ENCODE measurements at places on chromosomes 2 and 18.

GRCh38 chr18:24019641-24020331 lies 5.2 kb downstream of the TTC39C start:
- DNase-seq = peak; percentile 79

DNA sequence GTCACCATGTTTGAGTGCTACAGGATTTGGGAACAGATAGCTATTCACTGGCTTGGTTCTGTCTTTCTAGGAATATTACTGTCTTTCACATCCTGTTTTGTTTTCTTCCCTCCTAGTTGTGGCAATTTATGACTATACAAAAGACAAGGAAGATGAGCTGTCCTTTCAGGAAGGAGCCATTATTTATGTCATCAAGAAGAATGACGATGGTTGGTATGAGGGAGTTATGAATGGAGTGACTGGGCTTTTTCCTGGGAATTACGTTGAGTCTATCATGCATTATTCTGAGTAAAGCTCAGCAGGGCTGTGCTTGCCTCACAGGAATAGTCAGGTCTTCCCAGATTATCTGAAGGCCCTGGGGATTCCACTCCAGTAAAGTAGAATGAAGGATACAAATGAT lies 98.9 kb downstream of the ABI2 start:
- no peak for DNase-seq

- peak; percentile 43 for DNase-seq
Measured at GRCh38 chr2:9984217-9984739, 32.8 kb downstream of the GRHL1 start.

- DNase-seq = no peak
Measured at GRCh38 chr18:44848644-44849335, 168.1 kb downstream of the SETBP1 start.

GRCh38 chr2:199329466-199329865 lies 128.3 kb downstream of the SATB2 start:
- DNase-seq = no peak

- DNase-seq = no peak
Measured at GRCh38 chr2:239621611-239622010, 220.8 kb upstream of the HDAC4 start.

- DNase-seq = no peak
Measured at GRCh38 chr2:23409248-23409647, 24.3 kb downstream of the KLHL29 start.

GRCh38 chr2:235695602-235695895 lies 201.7 kb downstream of the AGAP1 start:
- no peak for DNase-seq

- no peak for DNase-seq
Measured at GRCh38 chr2:217977840-217978535, 24.8 kb downstream of the TNS1 start.

Data from MV-4-11 (cell line).